Stimulated activated CD8-positive, alpha-beta memory T cell treated with anti-CD3 and anti-CD28 coated beads, Interleukin-7, amount 100 ng/mL, for 1 hour (primary cell): ENCODE measurements at places on chromosomes 5 and 9.

DNA sequence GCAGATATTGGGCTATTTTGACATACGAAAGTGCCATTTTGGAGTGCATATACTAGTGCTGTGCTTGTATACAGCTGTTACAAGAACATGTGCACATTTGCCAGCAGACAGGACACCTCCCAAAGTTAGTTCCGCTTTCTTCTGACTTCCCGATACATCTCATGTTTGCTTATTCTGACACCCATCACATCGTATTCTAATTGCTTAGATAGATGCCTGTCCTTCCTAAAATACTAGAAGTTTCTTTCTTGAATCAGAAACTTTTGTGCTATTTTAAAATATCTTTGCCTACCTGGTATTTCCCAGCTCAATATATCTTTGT, 177.8 kb downstream of the TTLL11 start:
- DNase-seq = no peak

DNA sequence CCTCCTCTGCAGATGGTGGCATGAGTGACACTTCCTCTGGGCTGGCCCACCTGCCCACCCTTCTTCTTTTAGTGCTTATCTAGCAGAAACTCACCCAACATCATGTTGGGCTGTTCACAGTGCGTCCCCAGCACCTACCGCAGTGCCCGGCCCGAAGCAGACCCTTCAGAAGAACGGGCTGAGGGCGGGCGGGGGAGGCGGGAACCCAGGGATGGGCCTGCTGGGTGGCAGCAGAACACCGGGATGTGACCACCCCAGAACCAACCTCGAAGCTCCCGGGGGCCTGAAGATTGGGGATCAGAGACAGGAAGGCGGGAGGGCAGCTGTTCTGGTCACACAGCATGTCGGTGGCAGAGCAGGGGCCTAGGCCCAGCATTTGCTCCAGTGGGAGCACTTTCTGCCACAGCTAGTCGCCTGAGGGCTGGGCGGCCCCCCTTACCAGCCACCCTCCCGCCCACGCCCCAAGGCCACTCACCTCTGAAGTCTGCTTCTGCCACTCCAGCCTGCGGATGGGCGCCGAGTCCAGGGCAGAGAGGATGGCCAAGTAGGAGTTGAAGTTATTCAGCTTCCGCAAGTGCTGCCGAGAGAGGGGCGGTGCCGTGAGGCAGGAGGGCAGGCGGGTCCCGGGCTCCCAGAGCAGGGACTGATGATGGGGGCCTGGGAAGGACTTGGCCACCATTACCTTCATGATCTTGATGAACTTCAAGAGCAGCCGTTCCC, 38.7 kb downstream of the PRRT1B start:
- no peak for DNase-seq

GRCh38 chr9:130981756-130982137, 27.2 kb upstream of the LAMC3 start:
- no peak for DNase-seq

- no peak for DNase-seq
Measured at GRCh38 chr9:134224567-134225093, 60.3 kb upstream of the RNU6ATAC start.

- no peak for DNase-seq
Measured at GRCh38 chr5:43643327-43643726, 40.3 kb downstream of the NNT start.

DNA sequence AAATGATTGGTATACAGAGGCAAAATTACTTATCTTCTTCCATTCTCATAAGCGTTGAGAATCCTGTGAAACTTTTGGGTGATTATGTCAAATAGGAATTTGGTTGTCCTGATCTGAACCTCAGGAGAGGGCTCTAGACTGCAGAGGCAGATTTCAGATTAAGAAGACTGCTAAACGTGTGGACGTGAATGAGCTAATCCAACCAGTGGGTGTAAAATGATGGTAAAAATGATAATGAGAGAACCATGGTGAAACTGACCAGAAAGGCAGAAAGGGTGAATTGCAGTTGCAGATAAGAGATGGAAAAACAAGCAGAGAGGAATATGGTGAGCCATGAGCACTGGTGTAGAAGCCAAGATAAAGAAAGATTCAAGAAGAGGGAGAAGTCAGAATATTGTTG, 1200.2 kb upstream of the CDH6 start:
- DNase-seq = no peak

DNA sequence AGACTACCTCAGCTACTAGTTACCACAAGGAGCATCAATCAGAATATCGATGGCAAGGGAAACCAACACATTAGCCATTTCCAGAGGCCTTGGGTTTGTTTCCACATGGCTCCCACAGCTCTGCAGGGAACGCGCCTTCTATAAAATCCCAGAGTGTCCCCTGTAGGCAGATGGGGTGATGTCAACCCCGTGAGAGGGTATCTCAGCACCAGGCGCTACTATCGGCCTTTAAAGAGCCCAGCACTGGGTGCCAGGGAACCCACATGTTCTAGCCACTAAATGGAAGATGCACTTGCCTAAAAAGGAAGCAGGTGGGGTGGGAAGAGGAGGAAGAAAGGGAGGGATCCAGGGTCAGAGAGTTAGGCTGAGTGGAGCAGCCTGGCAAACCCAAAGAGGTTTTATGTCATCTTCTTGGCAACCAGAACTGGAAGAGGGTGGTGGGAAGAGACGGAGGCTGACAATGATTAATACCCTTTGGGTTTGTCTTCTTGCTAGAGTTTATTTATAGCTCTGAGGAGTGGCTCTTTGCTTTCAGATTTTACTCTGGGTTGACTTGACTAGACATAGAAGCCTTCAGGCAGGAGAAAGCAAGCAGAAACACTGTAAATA, 19.9 kb downstream of the MACROH2A1 start:
- DNase-seq = no peak

DNA sequence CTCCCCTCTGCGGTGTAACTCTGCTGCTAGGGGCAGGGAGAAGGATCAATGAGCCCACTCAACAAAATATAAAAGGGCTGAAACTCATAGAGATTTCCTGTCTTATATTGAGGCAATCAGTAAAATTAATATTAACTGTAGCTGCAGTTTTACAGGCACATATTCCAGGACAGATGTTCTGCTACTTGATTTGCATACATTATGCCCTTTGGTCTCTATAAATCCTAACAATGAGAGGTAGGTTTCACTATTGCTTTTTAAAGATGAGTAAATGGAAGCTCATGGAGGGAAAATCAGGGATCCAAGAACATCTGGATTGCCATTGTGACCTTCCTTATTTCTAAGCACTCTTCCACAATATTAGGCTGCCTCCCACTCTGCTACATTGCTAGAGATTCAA, 23.5 kb upstream of the TRIM32 start:
- DNase-seq = no peak

- no peak for DNase-seq
Measured at GRCh38 chr5:142017832-142018427, 5.1 kb upstream of the GNPDA1 start.
